Naive B cell (primary cell): ENCODE measurements at places on chromosomes 2 and 18.

DNA sequence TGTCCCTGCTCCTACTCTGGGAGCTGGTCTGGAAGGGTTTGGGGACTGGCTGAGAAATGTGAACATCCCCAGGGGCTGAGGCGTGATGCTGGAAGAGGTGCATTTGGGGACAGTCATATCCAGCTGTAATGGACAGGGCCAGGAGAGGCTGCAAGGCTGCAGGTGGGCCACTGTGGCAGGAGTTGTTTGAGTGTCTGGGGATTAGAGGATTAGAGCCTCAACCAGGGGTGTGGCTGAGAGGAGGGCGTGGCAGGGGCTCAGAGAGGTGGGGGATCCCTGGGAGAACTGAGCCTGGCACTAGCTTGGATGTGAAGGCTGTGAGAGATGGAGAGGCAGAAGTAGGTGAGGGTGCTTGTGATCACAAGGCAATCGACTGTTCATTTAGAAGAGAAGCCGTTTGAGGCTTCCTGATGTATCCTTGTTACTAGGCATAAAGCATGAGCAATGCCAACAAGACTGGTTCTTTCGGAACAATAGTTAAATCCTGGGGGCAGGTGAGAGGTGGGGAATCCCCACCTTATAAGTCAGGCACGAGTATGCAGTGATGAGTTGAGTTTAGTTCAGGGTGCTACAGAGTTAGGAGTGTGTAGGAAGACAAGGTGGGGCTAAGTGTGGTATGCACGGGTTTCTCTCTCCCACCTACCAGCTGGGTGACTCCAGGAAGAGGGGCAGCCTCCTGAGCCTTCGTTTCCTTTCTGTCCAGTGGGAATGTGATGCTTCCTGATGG is 31.9 kb downstream of the SH3RF3 start:
- no peak for DNase-seq

- DNase-seq = no peak
Measured at GRCh38 chr2:165141601-165142354, 62.1 kb downstream of the SCN3A start.

GRCh38 chr2:68715353-68716041 is 19.1 kb upstream of the ARHGAP25 start:
- no peak for DNase-seq

- DNase-seq = no peak
Measured at GRCh38 chr2:72893594-72894319, 6.5 kb downstream of the SPR start.

DNA sequence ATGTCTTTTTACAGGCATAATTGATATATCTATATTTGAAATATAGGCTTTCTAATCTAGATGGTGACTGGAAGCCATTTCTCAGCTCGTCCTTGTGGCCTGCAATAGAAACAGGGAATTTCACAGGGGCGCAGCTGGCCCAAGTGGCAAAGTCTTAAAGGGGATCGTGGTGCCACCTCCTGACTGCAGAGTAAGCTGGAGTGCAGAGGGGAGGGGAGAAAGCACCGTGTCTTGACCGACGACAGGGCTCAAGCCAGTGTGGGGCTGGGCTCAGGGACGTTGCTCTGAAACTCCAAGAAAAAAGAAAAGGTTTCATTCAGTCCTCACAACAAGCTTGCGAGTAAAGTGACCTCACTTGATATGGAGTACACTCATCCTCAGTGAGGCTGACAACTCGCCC is 255.1 kb downstream of the DCDC2C start:
- no peak for DNase-seq

GRCh38 chr2:64442801-64443429 is 11.0 kb upstream of the LGALSL start:
- no peak for DNase-seq

GRCh38 chr2:112840068-112840445 is 3.5 kb upstream of the IL1B start:
- DNase-seq = no peak
